ENCODE measurements at places on chromosomes 13 and 19.
A peak's percentile ranks its signal among the peaks of the same experiment; 100 is the strongest.

DNA sequence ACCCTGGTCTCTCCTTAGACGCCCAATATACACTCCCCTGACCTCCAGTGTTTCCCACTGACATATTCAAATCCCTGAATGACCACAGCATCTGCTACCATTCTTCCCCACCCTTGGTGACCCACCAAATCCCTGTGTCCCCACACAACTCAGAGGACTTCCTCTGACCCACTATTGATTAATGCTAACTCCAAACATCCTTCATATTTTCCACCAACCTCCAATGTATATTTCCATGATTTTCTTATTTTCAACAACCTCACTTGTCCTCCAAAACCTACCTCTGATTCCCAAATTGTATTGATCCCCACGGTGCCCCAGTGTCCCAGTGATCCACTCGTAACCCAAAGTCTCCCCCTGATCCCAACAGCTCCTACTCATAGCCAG lies 526 bp upstream of the DMWD start:
- no peak for DNase-seq

GRCh38 chr13:101846249-101846648 lies 393.8 kb downstream of the ITGBL1 start:
- no peak for DNase-seq

DNA sequence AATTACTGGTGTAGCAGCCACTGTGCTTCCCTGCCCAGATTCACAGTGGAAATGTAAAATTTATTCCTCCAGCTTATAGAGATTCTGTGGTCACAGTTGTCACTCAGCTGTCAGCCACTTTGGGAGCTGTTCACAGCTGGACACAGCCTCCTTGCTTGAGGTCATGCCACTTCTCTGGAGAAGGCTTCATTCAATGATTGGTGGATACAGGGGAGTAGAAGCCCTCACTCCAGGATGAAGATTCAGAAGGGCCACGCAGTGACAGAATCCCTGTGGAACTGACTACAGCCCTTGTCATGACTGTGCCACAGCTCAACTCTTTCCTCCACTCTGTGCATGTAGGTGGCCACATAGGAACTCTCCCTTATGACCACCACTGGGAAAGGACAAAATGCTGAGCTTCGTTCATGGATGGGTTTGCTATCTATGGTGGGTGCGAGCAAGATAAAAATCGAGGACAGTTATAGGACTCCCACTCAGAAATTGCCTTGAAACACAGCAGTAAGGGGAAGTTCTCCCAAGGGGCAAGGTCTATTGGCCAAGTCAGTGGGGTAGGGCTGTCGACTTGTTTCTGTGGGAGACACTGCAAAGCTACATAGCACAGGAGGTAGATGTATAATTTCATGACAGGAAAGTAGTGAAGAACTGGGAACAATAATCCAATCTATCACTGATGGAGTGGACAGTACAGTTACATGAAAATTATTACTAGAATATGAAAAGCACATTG lies 98.7 kb downstream of the CCNA1 start:
- DNase-seq = no peak

- DNase-seq = no peak
Observed at GRCh38 chr19:5228932-5229777, 111.5 kb downstream of the PTPRS start.

DNA sequence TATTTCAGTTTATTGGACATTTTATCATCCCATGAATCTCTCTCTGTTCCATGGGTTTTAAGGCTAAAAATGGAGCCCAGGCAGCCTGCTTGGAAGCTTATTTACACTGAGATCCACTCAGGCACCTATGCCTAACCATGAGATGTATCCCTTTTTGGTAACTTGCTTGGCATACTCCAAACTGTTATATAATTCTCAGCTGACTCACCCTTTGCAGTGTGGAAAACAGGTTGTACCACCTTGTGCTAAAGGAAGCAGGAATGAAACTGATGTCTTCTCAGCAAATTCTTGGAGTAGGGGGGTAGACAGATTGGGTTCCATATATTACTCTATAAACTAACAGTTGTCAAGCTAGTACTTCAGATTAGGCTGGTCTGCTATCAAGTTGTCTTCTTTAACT lies 483.6 kb downstream of the KLF5 start:
- DNase-seq = no peak

DNA sequence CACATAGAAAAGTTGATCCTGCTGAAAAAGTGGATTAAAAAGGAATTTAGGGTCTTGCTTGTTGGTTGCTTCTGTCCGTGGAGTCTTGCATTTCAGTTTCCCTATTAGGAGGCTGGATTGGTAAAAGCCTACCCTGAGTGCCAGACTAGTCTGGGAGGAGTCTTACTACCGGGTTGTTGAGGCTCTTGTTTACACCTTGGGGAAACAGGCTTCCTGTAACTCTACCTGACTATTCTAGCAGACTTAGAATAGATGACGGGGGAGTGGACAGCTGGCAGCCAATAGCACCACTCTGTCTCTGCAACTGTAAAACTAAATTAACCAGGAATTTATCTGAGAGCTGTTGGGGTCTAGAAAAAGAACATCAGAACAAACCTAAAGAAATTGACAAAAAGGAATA lies 11.3 kb upstream of the MPHOSPH8 start:
- DNase-seq = no peak

DNA sequence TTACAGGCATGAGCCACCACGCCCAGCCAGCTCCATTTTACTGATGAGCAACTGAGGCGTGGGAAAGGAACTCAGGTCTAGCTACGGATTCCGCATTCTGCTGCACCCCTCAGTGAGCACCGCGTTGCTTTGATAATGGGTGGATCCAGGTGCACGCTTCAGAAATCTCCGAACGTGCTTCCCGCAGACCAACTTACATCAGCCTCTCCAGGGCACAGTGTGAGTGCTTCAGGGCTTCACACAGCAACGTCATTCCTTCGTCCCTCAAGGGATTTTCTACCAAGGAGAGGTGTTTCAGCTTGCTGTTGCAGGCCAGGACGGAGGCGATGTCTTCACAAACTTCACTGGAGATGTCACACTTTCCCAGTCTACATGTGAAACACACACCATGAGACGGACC lies 21.7 kb downstream of the NLRP9 start:
- no peak for DNase-seq

DNA sequence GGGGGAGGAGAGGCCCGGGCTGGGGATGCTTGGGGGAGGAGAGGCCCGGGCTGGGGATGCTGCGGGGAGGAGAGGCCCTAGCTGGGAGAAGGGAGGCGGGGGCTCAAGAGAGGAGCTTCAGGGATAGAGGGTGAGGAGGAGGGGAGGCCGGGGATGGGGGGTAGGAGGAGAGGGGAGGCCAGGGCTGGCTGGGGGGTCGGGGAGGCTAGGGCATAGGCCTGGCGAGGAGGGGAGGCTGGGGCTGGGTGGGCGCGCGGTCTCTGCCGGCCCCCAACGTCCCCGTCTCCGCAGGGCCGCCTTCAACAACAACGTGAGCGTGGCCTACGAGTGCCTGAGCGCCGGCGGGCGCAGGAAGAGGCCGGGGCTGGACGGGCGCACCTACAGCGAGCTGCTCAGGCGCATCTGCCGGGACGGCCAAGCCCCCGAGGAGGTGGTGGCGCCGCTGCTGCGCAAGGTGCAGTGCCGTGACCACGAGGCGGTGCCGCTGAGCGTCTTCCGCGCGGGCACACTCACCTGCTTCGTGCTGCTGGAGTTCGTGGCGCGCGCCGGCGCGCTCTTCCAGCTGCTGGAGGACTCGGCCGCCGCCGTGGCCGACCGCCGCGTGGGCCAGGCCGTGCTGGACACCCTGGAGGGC lies 11.4 kb downstream of the TPGS1 start:
- no peak for DNase-seq

DNA sequence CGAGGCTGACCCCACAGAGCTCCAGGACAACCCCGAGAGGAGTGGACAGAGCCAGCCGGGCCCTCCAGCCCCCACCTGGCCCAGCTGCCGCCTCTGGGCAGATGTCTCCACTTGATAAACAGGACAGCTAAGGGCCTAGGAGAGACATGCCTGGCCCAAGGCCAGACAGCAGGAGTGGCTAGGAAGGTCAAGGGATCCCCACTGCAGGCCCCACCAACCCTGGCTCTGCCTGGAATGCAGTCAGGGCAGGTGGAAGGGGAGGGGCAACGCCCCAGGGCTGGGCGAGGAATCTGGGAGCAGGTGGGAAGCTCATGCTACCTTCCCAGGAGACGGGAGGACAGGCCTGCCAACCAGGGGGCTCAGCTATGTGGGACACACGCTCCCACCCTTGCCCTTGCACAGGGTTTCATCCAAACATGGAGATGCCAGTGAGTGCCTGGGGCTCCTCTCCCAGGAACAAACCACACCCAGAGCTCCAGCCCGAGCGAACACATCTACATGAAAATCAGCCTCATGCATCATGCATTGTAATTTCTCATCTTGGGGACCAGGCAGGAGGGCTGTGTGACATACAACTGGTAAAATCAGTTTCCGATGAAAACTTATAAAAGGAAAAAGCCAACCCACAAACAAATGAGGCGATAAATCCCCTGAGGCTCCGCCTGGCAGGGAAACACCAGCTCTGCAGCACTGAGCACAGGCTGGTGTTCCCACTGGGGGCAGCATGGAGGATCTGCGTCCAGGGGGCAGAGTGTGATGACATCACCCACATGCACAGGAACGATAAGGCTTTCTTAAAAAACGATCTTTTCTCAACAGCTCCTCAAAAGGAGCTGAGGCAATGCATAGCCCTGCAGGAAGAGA lies 25.0 kb downstream of the SH3GL1 start:
- no peak for DNase-seq

- DNase-seq = no peak
Observed at GRCh38 chr19:480016-480855, 16.1 kb upstream of the MADCAM1 start.

DNA sequence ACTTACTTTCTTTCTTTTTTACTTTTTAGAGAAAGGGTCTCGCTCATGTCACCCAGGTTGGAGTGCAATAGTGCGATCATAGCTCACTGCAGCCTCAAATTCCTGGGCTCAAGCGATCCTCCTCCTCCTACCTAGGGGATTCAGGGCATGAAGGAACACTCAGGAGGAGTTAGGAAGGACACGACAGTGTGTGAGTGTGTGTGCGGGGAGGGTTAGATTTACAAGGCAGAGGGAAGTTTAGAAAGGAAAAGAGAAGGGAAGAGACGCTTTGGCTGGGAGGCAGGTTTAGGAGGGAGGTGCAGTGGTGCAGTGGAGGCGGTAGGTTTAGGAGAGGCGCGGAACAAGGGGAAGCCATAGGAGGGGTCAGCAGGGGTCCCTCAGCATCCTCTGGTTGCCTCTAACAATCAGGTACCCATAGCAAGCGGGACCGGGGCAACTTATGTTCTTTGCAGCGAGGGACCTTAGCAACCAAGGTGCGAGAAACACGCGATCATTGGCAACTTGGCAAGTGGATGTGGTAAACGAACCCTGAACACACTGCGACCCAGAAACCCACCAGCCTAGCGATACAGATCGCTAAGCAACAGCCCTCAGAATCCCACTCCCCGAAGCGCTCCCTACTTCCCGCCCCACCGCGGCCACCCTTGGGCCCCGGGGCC lies 501 bp downstream of the SIRT2 start:
- DNase-seq = no peak

- peak; percentile 37 for DNase-seq
Observed at GRCh38 chr19:45075301-45076028, 813 bp downstream of the ZNF296 start.

DNA sequence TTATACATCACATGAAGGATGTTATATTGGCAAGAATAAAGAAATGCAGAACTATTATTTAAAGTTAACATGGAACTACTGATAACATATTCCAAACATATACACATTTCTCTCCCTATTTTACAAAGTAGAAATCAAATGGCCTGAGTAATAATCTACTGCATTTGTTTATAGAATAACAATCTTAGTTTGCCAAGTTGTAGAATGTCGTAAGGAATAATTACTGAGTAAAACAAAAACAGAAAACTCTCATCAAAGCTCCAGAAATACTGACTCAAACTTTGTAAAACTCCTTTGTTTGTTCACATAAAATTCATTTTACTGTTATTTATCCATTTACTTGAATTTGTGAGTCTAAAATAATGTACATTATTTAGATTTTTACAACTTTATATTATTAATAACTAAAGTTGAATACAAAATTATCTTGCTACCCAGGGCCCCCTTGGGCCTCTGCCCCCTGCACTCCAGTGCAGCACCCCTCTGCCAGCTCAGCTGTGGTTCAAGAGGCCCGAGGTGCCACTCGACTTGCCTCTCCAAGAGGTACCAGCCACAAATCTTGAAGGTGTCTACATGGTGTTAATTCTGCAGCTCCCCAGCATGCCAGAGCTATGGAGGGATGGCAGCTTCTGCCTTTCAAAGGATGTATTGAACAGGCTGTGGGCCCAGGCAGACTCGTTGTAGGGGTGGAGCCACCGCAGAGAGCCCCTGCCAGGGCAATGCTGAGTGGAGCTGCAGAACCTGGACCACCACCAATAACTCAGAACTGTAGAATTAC lies 2819.7 kb downstream of the PCDH9 start:
- no peak for DNase-seq

GRCh38 chr19:2043251-2043641 lies 7.8 kb downstream of the MKNK2 start:
- no peak for DNase-seq

- no peak for DNase-seq
Observed at GRCh38 chr13:109804654-109805053, 18.3 kb upstream of the IRS2 start.

- DNase-seq = peak; percentile 70
Observed at GRCh38 chr19:1259206-1259875, 9.8 kb upstream of the CIRBP start.

DNA sequence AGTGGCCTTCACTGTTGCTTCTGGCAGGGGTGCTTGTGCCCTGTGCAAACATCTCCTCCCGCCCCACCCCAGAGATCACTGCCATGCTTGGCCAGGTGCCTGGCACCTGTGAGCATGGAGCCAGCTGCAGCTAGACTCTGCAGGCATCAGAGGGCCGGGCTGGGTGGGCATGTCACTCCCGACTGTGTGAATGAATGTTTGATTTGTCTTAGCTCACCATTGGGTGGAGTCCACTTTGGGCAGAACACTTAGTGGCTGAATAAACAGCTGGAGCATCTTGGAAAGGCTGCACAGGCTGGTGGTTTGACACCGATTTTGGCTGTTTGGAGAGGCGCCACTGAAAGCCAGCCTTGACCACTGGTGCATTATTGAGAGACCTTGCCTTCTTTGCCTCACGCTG lies 267.3 kb downstream of the DLEU7 start:
- DNase-seq = no peak

GRCh38 chr19:54430306-54431254 lies 15.3 kb downstream of the TTYH1 start:
- peak; percentile 38 for DNase-seq

GRCh38 chr13:23322353-23323336 lies 110.9 kb downstream of the SACS start:
- DNase-seq = no peak

GRCh38 chr13:112699322-112699918 lies 9.6 kb downstream of the ATP11A start:
- no peak for DNase-seq

DNA sequence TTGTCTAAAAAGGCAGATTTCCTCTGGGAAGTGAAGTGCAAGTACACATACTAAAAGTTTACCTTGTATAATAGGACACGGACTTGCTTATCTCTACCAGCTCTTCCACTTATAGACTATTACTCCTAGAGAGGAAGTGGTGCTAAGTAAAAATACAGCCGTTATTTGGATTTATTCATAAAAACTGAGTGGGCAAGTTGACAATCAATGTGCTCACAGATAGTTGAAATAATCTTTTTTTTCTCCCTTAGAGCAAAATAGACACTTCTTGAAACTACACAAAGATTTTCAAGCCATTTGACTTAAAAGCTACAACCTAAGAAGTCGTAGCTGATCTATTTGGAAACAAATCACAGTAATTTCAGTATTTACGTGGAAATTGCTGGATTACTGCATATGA lies 2584.7 kb upstream of the PCDH20 start:
- DNase-seq = no peak

Data from stimulated activated CD8-positive, alpha-beta memory T cell treated with anti-CD3 and anti-CD28 coated beads, Interleukin-7, amount 100 ng/mL, for 4 hours (primary cell).